CMK (cell line): ENCODE measurements at places on chromosomes 1 and 21.

DNA sequence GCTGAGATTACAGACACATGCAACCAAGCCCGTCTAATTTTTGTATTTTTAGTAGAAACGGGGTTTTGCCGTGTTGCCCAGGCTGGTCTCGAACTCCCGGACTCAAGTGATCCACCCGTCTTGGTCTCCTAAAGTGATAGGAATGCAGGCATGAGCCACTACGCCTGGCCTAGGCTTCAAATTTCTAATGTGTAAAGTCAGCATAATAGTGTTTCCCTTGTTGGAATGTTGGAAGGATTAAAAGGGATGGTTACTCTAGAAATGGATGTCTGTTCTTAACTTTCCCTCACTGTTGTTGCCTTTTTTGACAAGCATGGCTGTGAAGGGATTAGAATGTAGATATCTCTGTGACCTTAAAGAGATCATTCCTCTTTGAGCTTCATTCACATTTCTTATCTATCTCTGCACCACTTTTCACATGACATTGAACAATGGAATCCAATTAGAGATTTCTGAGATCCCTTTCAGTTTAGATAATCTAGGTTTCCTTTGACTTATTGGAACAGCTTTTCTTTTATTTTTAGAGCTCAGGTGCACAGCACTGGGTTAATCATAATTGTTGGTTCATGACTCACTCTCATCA lies 33.7 kb downstream of the NFASC start:
- no peak for DNase-seq

GRCh38 chr1:217097819-217098218 lies 374.6 kb upstream of the ESRRG start:
- no peak for DNase-seq

- DNase-seq, result no peak
These were observed 56.4 kb downstream of the WDR3 start for GRCh38 chr1:117985973-117986372.

DNA sequence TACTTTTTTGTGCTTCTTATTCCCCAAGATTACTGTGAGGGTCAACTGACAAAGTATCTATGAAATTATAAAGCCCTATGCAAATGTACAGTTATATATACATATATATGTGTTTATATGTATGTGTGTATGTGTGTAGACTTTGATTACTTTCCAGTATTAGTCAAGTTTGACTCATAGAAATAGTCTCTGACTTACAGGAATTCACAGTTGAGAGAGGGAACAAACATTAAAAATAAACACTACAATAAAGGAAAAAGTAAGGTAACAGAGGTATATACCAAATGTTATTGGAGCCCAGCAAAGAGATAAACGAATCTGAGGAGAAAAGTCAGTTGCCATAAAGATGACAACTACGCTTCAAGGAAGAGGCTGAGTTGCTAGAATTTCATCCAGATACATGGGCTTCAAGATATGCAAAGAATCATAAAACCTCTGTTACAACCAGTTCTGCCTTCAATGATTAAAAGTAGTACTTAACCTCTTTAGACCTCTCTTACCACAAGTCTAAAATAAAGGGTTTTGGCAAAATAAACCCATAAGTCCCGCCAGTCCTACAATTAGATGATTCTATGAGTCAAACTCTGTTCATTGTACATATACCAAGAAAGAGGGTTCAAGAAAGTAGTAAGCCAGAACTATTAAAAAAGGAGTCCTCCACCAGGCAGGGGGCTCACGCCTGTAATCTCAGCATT lies 7.2 kb downstream of the IFT25 start:
- no peak for DNase-seq

DNA sequence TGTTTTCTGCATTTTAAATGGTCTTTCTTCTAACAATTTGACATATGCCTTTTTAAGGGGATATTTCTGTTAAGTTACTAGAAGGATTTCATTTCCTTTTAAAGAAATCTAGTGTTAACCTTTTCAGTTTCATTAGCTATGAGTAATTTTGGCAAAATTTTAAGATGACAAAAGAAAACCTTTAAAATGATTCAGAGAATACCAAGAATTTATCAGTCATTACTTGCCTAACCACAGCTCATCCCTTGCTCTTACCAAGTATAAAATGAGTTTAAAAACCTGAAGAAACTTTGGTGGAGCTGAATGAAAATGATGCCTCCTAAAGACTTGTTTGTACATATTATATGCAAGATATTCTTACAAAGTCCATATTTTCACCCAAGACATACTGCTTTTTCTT lies 101.7 kb downstream of the NEK7 start:
- DNase-seq, result no peak

DNA sequence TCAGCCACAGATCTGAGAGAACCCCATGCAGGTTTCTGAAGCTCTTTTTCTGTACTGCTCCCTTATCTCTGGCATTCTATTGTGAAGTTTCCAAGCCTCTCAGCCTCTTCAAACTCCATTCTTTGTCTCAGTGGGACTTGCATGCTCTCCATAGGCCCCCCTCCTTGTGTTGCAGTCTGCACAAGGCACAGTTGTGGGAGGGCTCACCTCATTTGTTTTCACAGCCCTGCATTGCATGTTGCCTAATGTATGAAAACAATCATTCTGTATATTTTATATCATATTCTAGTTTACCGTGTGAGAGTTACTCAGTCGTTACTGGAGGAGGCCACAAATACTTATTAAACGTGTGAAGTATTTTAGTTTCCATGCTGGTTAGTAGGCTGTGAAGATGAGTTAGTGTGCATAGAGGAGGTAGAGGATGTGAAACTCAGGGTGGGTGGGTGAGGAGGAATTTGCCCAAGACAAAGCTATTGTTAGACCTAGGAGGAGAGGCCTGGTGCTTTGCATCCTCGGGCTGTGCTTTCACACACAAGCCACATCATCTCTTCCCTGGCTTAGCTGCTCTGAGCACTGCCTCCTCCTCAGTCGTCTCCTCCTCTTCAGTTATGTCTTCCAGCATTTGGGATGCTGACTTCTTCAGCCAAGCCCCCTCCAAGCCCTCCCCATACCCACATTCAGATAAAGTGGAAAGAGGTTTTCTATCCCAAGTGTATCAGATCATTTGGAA lies 7.8 kb upstream of the CHI3L2 start:
- DNase-seq, result no peak

GRCh38 chr1:219703368-219703639 lies 90.4 kb upstream of the ZC3H11B start:
- no peak for DNase-seq

GRCh38 chr1:39609618-39610331 lies 29.7 kb downstream of the HEYL start:
- peak; percentile 33 for DNase-seq

GRCh38 chr1:88701275-88701674 lies 17.2 kb downstream of the PKN2 start:
- no peak for DNase-seq

GRCh38 chr1:231584117-231584516 lies 42.5 kb upstream of the DISC1 start:
- no peak for DNase-seq

DNA sequence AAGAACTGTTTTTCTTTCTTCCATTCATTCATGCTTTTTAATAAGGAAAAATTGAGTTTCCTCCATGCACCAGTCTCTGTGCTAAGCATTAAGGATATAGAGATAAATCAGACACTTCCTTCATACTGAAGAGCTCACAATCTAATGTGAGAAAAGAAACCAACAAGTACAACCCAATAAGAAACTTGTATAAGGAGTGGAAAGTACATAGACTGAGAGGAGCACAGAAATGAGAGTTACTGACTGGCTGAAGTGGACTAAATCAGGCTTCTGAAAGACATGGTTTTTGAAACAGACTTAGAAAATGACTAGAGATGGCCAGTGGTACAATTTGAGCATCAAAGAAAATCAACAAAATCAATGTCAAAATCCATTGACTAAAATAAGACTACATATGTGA lies 524.4 kb downstream of the PLPP3 start:
- no peak for DNase-seq

DNA sequence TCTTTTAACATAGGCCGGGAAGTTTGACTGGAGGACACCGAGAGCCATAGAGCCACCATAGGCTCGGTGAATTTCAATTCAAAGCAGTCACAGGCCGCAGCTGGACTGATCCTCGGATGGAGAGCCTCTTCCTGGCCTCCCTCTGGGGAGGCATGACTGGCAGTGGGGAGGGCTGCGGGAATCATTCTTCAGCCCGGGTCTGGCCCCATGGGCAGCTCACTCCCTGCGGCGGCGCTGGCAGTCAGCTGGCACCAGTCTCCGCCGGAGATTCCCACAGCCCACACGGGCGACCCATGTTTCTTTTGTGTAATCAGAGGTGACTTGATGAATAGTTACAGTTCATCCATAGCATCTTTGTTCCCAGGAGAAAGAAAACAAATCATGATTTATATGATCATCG lies 10.6 kb downstream of the ESPN start:
- no peak for DNase-seq

- no peak for DNase-seq
These were observed 31.7 kb upstream of the RGS16 start for GRCh38 chr1:182635871-182636270.

GRCh38 chr1:24984800-24985522 lies 54.9 kb upstream of the RUNX3 start:
- DNase-seq, result no peak

GRCh38 chr1:86951430-86951829 lies 37.0 kb downstream of the HS2ST1 start:
- DNase-seq, result no peak

DNA sequence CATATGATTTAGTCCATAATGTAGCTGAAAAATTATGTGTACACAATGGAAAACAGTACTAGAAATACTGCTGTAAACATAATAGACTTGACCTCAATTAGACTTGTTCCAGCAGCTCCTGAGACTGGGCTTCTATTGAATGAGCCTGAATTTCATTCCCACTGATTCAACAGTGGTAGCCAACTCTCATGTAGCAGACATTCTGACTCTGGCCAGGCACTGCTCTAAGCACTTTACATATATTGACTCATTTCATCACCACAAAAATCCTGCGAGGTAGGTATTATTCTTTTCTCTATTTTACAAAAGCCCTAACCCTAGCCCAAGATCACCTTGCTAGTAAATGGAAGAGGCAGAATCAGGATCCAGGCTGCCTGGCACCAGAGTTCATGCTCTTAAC lies 12.8 kb upstream of the CTSS start:
- no peak for DNase-seq

- DNase-seq, result peak; percentile 15
These were observed 2.4 kb upstream of the PRAMEF18 start for GRCh38 chr1:13228343-13228781.

DNA sequence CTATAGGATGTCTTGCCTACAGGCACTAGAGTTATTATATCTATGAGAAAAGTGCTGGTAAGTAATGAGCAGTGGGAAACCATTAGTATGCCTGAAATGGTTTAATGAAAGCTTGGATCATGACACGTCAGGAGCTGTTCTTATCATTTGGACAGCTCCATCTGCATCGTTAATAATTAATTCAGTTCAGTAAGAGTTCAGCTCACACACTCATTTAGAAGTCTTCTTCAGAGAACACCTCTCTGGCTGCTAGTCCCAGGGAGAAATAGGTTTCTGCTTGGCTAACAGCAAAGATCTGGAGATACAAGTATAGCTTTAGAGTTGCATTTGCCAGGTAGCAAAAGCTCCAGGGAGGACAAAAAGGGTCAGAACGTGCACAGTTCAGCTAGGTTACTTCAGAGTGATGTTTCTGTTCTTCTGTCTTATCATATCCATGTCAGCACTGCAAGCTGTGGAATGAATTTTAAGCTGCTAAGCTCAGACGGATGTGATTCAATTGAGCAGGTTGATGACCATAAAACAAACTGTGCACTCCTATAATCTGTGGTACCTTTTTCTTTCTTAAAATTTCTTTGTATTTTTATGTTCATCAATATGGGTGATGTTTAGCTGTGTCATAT lies 173.6 kb downstream of the ADGRL2 start:
- DNase-seq, result no peak

DNA sequence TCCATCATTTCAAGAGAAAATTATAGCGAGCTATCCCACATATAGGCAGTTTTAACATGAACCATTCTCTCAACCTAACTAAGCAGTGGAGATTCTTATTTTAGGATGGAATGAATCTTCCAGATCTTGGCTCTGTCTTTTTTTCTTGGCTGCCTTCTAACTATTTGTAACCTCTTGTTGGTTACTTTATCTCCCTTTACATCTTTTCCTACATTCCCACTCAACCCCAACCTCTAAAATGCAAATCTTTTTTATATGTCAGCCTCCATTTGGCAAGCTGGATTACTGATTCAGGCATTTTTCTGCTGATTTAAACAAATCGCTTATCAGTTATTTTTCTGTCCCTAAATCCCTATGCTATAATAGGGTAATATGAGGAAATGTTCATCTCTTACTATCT lies 46.9 kb upstream of the LHX8 start:
- DNase-seq, result no peak

- no peak for DNase-seq
These were observed 5.5 kb downstream of the CFAP410 start for GRCh38 chr21:44333509-44334328.

- no peak for DNase-seq
These were observed 159.1 kb upstream of the KCNK2 start for GRCh38 chr1:214923278-214923915.

DNA sequence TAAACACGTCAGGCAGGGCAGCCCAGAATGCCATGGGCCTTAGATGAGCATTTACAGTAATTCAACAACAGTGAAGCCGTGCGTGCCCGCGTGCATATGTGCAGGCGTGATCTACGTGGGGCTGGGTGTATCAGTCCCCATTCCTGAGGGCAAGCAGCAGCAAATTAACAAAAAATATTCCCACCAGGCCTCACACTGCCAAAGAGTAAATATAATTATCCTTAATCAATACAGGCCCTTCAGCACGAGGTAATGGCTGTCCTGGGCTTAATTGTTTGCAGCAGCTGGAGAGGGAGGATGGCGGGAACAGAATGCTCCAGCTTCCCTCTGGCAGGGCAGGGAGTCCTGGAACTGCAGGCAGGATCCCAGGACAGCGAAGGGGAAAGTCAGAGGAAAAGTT lies 91.8 kb downstream of the DDX20 start:
- no peak for DNase-seq

DNA sequence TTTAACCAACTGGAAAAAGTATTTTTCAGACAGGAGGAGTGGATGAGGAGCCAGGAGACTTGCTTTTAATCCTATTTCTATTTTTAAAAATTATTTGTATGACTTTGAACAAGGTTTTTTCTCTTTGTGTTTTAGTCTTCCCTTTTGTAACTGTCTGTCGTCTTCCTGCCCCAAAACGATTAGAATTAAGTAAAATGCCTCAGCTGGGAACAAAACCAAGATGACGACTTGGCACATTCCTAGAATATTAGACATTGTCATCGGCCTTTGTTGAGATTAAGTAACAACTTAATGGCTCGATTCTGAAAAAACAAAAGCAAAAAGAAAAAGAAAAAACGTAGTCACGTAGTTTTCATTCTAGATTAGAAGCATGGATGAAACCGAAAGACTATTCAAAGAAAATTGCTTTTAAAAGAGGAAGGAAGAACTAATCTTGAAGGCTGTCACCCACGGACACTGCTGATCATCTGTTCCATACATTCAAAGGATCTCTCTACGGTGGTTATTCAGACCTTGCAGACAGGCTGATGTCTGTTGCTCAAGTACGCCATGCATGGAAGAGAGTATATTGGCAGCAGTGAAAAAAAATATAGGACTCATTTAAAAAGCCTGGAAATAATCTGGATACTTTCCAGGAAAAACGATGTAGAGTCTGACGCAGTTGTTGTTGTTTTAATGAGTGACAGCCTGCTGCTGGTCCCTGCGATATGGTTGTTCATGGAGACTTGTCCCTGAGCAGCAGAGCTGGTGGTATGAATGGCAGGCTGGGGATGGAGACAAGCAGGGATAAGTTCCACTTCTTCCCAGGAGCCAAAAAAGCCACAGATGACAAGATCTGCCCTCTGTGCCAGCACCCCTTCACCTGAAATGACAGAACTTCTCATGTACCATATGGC lies 16.8 kb downstream of the GNG4 start:
- no peak for DNase-seq

GRCh38 chr1:151144474-151145303 lies 1.7 kb downstream of the SEMA6C start:
- no peak for DNase-seq

GRCh38 chr1:8809342-8809736 lies 8.1 kb downstream of the RERE start:
- no peak for DNase-seq
